Fibroblast of skin of right biceps (primary cell): ENCODE measurements at places on chromosomes 12 and 14.

DNA sequence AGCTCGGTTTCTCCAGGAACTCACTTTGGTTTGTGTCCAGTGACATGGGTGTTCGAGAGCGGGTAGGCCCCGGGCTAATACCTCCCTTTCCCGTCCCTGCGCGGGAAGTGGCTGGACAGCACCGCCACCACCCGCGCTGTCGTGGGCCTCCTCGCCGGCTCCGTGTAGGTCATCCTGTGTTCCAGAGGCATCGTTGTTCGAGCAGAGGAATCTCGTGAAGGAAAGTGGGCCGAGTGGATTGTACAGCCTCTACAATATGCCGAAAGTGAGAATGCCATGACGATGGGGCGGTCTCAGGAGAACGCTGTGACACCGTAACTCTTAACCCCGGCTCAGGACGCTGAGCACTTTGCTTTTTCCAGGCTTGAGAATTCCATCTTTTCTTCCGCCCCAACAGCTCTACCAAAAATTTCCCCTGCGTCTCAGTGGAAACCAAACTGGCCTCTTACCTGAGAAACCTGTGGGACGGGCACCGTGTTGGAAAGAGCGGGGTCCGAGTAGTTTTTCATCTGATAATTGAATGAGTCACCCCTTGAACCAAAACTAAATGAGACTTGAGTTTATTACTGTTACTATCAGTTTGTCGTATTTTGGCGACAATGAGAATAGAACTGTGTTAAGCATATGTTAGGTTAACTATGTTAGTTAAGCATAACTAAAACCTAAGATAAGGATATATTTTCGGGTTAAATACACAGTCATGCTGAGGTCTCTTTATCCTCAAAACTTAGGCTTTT lies 510 bp downstream of the EIF2S1 start:
- DNase-seq, result no peak

- peak; percentile 68 for DNase-seq
Measured at GRCh38 chr14:93269341-93270068, 62.4 kb downstream of the UBR7 start.

GRCh38 chr12:51867796-51868428 lies 19.4 kb upstream of the FIGNL2 start:
- DNase-seq, result no peak

- DNase-seq, result no peak
Measured at GRCh38 chr12:62078020-62078419, 182.2 kb upstream of the USP15 start.

- no peak for DNase-seq
Measured at GRCh38 chr12:131218923-131219669, 265.4 kb downstream of the ADGRD1 start.

DNA sequence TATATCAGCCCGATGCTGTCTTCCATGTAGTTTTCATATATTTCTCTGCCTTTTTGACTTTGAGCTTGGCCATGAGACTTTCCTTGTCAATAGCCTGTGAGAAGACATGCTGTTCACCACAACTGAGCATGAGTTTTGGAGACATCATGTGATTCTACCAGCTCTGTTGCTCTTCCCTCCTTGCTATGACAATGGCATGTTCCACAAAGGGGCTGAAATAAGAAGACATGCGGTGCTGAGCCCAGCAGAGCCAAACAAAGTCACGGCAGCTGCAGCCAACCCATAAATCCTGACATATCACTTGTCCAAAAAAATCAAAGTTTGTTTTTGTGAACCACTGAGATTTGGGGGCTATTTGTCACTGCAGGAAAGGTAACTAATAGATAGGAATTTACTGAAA lies 343.4 kb upstream of the KITLG start:
- DNase-seq, result no peak

DNA sequence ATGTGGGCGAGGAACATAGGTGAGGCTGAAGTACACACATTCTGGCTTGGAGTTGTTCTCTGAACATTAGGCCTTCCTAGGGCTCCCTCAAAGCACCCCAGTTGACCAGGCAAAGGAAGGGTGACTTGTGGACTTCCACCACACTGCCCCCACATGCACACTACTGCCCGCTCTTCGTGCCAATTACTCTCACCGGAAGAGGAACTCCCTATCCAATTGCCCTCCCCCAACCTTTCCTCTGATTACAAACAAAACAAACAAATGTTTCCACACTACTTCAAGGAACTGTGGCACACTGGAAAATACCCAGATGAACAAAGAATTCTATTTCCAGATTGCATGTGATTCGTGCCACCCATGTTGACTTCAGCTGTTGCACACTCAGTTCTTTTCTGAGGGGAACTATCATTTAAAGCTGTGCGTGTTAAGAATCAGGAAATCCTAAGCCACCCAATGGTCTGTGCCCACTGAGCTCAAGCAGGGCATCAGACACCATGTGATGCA lies 139.3 kb downstream of the SSPN start:
- DNase-seq, result no peak

DNA sequence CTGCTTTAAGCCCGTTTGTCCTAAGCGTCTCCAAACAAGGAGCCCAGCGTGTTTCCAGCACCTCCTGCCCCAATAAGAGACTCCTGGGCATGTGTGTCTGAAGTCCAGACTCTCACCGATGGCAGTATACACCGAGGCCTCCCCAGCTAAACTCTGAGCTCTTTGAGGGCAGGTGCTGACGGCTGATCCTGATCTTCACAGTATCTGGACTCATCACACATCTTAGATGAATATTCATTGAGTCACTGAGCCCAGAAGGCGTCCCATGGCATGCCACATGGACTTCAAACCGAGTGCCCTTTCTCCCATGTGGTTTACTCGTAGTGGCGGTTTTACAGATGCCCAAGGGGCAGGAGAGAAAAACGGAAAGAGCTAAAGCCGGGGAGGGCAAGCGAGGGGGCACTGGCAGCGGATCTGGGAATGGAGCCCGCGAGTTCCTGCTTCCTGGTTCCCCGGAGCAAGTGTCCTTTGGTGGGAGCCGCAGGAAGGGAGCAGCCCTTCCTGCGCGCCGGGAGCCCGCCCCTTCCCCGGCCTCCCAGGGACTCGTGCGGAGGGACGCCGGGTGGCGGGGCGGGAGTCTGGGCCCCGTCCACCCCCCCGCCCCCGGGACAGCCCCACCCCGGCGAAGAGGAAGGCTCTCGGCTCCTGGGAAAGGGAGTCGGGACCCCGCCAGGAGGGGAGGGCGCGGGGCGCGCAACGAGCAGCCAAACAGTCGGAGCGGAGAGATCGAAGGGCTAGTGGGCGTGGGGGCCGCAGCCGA lies 585 bp upstream of the TEAD4 start:
- DNase-seq, result peak; percentile 86

- no peak for DNase-seq
Measured at GRCh38 chr12:100337299-100337698, 19.6 kb upstream of the SLC17A8 start.

DNA sequence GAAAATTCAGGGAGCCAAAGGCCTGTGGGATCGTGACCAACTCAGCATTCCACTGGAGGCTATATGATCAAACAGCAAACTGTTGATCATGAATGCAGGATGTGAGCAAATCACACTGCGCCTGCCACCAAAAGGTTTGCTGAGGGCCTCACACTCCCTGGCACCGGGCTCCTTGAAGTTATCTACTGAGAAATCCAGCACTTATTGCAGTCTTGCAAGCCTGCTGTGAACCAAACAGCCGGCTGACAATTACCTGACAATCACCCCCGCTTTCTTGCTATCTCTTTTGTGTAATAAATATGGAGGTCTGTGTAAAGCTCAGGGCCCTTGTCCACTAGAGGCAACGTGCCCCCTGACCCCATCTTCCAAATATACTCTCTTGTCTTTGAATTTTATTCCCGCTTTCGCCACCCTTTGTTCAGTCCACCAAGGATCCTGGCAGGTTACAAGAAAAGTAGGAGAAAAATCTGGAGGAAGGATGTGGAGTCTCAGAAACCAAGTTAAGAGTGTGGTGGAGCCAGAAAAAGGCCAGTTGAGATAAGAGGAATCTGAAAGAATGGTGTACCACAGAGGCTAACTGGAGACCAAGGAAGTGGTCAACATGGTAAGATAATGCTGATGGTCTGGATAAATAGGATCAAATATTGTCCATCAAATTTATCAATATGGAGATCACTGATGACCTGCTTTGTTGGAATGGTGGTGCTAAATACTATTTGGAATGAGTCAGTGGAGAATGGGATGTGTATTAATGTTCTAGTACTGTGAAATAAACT lies 229.2 kb downstream of the ALX1 start:
- no peak for DNase-seq

DNA sequence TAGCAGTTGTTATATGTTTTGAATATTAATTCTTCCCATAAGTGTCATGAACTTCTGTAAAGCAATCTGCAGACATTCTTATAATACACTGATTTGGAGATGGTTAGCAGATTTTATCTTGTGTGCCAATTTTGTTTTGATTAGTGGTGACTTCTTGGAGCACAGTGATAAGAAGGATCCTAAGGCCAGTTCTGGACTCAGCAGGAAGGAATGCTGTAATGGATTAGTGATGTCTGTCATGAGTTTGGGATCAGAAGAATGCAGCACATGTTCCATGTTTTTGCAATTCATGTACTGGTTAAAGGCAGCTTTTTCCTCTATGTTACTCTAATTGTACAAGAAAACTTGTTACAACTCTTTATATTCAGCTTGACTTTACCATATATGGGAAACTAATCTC lies 91.5 kb downstream of the UNC79 start:
- no peak for DNase-seq

DNA sequence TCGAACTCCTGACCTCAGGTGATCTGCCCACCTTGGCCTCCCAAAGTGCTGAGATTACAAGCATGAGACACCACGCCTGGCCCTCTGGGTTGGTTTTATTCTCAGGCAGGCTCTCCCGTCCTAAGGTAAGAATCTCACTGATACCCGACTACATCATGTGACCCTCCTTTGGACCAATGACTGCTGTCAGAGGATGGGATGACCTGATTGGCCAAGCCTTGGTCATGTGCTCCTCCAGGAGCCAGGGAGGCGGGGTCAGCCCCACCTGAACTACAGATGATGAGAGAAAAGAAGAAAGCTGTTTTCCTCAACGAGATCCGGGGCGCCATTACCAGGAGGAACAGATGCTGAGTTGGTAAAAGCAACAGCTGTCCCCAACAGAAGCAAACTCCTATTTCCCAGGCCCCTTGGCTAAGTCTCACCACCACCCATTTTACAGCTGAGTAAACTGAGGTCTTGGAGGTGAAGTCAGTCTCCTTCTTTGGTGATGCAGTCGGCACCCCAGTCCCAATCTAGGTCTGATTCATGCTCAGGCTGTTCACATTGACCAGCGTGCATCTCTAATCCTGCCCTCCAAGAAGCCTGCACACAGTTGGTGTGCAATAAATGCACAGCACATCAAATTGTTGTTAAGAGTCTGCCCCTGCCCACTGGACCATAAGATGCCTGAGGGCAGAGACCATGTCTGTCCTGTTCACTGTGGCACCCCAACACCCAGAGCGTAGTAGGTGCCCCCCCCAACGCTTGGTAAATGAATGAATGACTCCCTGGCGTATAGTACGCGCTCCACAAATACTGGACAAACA lies 118.8 kb downstream of the SCARB1 start:
- DNase-seq, result no peak

- no peak for DNase-seq
Measured at GRCh38 chr14:50093496-50093895, 22.9 kb downstream of the VCPKMT start.

- no peak for DNase-seq
Measured at GRCh38 chr12:92876496-92876895, 52.6 kb downstream of the EEA1 start.

- peak; percentile 1 for DNase-seq
Measured at GRCh38 chr14:30417121-30417520, 141.8 kb upstream of the G2E3 start.

DNA sequence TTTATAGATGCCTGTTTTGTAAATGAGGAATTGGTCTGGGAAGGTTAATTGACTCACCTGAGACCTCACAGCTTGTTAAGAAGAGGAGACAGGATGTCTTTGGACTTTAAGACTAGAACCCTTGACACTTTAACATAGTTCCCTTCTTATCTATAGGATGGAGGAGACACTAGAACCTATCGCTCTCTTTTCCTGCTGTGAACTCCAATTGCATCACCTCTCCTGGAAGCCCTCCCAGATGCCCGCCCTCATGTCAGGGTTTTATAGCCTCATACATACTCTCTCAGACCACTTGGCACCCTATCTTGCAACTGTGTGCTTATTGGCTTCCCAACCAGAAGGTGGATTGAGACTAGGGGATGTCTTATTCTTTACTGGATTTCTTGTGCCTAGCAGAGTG lies 2.5 kb upstream of the CTDSP2 start:
- no peak for DNase-seq

DNA sequence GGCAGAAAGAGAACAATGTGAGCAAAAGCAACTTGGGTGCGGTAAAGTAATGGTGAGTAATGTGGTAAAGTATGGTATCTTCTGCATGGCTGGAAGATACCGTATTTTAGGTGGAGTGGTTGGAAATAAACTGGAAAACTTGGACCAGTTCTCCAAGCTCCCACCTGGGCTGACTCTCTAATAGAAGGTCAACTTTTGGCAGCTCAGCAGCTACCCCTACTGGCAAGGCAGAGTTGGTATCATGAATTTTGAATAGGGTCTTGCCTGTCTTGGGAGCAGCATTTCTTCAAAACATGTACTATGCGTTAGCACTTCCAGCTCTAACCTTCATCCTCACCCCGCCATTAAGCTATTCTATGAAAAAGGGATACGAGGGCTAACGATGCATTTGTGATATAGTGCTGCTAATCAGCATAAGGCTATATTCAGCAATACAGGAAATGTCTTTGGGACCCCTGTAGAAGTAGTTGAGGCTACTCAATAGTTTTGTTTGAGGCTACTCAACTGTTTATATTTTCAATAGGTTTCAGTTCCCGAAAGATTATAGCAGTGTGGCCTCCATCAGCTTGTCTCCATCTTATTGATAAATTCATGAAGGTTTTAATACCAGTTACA lies 276.3 kb upstream of the FAR2 start:
- peak; percentile 62 for DNase-seq

DNA sequence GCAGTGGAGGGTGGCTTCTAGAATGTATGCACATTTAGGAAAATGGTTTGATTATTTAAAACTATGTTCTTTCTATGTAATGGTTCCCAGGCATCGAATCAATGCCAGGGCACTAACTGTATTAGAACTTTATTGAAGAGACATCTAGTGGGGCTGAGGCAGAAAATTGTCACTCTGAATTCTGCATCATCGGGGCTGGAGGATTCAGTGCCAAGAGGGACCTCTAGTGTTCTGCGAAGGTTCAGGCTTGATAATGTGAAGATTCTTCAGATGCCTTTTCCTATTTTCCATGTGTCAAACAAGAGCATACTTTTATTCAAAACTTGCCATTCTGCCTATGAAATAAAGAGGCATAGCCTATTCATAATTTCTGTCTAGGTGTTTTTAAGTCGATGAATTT lies 146.3 kb downstream of the CAND1 start:
- peak; percentile 61 for DNase-seq

DNA sequence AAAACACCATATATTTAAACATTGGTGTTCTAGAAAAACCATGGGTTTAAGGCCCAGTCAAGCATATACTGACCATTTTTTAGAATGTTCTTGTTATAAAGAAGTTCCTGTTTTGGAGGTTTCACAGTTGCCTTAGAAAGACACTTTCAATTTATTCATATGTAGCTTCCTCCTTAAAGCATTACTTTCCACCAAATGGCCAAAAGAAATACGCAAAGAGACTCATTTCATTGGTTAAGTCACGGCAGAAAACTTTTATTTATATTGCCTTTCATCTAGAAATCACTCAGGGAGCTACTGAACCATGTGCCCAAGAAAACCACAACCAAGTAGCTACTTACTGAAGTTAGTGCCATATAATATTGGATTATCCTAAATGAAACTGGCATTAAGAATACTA lies 40.0 kb downstream of the MYBPC1 start:
- no peak for DNase-seq
